ENCODE measurements at places on chromosomes 13 and 19.

DNA sequence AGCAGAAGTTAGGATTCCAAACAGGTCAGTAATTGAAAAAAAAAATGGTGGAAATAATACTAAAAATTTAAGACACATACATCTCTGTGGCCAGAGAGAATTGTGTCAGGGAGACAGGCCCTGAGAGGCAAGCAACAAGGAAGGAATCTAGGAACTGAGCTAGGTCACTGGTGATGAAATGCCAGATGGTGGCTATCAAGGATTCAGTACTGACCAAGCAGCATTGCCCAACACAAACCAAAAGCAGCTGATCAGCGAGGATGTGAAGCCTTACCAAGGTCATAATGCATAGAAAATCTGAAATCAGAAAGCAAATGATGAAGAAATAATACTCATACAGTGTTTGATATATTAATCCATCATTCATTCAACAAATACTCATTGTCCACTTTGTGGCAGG lies 905.0 kb downstream of the GPC5 start:
- DNase-seq: no peak

GRCh38 chr13:98461486-98462240 lies 115.2 kb downstream of the STK24 start:
- DNase-seq: no peak

GRCh38 chr19:44643605-44644401 lies at the start of gene PVR:
Gene PVR (plus strand): TSS chr19:44643910. CDS start chr19:44644097, 187 bp downstream.
- peak; percentile 37 for DNase-seq

GRCh38 chr13:28532388-28533124 lies 37.6 kb upstream of the FLT1 start:
- DNase-seq: peak; percentile 66

DNA sequence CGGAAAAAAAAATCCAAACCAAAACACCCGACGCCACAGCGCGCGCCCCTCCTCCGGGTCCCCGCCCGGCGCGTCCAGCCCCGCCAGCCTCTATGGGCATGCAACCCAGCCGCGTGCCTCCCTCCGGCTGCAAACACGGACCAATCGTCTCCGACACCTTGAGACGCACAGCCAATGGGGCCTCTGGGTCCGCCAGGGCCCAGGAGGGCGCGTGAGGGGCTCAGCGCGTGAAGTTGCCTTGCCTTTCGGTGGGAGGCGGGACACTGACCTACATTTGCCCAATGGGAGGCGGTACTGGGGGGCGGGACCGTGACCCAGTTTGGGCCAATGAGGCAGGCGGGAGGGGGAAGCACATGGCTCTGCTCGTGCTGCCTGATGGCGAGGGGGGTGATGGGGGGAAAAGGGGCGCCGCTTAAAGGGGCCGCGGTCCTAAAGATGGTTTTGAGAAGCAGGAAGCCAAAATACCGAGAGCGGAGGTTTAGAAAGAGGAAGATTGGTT lies 319 bp upstream of the DBP start:
- peak; percentile 99 for DNase-seq

GRCh38 chr13:23570921-23571315 lies 706 bp downstream of the TNFRSF19 start:
- DNase-seq: peak; percentile 66

DNA sequence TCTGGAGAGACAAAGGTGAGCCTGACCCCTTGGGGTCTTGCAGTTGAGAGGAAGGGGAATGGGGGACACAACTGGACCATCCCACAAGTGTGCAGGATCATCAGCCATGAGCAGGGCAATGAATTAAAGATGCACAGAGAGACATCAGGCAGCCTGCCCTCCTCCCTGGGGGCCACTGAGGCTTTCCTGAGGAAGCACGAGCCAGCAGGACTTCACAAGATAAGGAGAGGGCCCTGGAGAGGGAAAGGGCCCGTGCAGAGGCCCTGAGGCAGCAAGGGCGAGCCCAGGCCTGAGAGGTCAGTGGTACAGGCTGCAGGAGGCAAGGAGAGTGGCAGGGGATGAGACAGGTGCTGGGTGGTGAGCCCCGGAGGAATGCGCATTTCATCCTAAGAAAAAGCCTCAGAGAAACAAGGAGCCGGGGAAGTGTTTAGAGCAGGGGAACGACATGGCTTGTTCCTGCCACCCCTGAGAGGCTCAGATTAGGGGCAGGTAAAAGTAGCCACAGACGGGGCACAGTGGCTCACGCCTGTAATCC lies 9.0 kb upstream of the PRKD2 start:
- DNase-seq: no peak

- DNase-seq: no peak
These were observed 36.9 kb downstream of the RASA3 start for GRCh38 chr13:114095486-114095885.

DNA sequence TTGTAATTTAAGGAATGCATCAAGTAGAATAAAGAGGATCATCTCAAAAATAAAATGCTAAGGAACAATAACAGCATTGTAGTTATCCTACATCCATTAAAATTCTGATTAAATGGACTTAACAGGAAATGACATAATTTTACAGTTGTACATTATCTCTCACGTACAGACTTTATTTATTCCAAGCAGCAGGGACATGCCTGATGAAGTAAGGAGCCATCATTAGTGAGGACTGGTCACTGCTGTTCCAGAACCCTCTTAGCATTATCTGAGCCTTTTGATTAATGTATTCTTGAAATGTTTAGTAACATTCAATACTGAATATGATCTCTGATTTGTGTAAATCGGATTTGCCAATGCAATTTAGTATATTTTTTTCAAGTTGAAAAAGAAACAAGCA lies 516.1 kb downstream of the DACH1 start:
- no peak for DNase-seq

DNA sequence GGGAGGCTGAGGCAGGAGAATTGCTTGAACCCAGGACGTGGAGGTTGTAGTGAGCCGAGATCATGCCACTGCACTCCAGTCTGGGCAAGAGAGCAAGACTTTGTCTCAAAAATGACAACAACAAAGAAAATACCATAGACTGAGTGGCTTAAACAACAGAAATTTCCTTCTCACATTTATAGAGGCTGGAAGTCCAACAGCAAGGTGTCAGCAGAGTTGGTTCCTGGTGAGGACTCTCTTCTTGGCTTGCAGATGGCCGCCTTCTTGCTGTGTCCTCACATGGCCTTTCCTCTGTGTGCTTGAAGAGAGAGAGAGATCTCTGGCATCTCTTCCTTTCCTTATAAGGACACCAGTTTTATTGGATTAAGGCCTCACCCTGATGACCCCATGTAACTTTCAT lies 56.1 kb upstream of the ADGRE5 start:
- no peak for DNase-seq

- no peak for DNase-seq
These were observed 1886.1 kb downstream of the PCDH9 start for GRCh38 chr13:65343898-65344663.

GRCh38 chr19:48443256-48443655 lies 2.5 kb upstream of the GRWD1 start:
- DNase-seq: peak; percentile 49

DNA sequence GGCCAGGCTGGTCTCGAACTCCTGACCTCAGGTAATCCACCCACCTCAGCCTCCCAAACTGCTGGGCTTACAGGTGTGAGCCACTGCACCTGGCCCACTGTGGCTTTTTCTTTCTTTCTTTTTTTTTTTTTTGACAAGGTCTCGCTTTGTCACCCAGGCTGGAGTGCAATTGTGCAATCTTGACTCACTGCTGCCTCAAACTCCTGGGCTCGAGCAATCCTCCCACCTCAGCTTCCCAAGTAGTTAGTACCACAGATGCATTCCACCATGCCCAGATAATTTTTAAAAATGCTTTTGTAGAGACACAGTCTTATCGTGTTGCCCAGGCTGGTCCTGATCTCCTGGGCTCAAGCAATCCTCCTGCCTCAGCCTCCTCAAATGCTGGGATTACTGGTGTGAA lies 12.1 kb upstream of the FCGBP start:
- DNase-seq: no peak

GRCh38 chr13:62846302-62846701 lies 1430.7 kb upstream of the PCDH20 start:
- DNase-seq: no peak

DNA sequence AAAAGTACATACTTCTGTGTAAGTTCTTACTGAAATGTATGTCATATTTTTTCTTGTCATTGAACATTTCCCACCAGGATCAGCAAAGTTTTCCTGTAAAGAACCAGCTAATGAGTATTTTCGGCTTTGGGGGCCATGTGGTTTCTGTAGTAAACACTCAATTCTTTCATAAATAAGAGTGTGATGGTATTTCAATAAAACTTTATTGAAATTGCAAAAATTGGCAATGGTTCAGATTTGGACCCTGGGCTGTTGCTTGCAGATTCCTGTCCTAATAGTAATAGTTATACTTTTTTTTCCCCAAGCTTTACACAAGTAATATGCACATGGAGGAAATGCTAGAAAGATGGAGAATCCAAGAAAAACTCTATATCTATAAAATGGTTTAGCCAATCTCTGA lies 83.7 kb downstream of the ZNF536 start:
- DNase-seq: no peak

DNA sequence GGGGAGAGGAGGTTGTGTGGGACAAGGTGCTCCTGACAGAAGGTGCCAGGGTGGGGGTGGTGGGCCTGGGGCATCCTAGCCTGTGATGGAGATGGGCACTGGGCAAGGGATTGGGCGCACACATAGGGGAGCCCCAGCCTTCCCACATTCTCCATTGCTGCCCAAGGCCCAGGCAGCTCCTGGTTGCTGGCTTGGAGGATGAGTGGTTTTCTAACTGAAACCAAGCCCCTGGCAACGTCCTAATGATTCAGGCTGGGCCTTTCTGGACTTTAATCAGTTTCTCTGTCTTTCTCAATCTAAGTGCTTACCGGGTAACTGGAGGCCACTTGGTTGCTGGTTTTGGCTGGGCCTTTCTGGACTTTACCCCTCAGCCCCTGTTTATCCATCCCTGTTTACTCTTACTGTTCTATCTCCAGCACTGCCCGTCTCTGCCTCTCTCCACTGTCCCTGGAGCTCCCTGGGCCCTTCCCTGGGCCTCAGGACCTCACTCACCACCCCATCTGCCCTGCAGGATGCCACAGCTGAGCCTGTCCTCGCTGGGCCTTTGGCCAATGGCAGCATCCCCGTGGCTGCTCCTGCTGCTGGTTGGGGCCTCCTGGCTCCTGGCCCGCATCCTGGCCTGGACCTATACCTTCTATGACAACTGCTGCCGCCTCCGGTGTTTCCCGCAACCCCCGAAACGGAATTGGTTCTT lies 354 bp downstream of the CYP4F3 start:
- no peak for DNase-seq

DNA sequence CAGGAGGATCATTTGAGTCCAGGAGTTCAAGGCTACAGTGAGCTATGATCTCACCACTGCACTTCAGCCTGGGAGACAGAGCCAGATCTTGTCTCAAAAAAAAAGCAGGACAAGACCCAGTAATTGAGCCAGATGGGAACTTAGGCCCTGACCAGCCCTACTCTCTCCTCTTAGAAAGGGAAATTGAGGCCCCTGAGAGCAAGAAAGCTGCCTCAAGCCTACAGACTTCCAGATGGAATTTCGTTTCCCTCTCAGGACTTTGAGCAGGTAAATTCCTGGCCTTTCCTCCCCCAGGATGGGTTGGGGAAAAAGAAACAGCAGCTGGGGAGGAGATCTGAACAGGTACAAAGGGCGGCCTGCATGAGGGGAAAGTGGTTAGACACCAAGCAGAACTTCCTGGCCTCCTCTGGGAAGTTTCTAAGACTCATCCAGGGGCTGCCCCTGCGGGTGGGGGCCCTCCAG lies 3.6 kb upstream of the BCL3 start:
- no peak for DNase-seq

DNA sequence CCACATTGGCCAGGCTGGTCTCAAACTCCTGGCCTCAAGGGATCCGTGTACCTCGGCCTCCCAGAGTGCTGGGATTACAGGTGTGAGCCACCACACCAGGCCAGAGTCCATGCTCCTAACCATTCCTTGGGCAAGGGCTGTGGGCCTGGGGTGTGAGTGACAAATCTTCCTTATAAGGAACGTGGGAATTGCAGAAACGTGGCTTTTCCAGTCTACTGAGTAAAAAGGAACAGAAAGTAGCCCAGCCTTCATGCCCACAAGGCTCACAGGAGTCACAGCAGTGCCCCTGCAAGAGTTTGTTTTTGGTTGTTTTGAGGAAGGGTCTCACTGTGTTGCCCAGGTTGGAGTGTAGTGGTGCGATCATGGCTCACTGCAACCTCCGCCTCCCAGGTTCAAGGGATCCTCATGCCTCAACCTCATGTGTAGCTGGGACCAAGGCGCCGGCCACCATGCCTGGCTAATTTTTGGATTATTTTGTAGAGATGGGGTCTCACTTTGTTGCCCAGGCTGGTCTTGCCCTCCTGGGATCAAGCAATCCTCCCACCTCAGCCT lies 5.1 kb downstream of the MYPOP start:
- no peak for DNase-seq

DNA sequence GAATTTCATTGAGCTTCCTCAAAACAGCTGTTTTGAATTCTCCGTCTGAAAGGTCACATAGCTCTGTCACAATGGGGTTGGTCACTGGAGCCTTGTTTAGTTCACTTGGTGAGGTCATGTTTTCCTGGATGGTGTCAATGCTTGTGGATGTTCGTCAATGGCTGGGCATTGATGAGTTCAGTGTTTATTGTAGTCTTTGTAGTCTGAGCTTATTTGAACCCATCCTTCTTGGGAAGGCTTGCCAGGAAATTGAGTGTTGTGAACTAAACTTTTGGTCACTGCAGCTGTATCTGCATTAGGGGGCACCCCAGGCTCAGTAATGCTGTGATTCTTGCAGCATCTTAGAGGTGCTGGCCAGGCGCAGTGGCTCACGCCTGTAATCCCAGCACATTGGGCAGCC lies 22.0 kb downstream of the BLOC1S3 start:
- DNase-seq: no peak

GRCh38 chr19:48332662-48333466 lies 7.5 kb downstream of the EMP3 start:
- DNase-seq: peak; percentile 100

DNA sequence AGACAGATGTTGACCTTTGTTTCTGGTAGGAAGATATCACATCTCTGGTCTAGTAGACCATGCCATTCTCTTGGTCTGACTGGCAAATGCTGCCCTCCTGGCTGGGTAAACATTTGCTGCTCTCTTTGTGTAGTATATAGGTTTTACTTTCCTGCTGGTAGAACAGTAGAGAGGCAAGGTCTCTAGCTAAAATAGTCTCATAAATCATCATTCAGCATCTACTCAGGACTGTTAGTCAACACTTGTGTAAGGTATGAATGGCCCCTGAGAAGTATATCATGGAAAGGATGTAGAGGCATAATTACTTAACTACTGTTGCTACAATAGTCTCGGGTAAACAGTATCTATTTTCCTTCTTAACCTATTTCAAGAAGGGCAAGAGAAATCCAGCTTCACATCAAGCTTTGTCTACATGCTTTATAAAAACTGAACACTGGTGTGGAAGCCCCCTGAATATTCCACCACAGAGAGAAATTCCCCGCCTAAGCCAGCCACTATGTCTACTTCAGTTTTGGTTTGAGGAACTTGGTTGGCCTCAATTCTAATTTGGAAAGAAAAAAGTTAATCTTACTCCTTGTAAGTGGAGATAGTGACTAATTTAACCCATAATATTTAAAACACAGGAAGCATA lies 18.4 kb upstream of the MYCBP2 start:
- no peak for DNase-seq

DNA sequence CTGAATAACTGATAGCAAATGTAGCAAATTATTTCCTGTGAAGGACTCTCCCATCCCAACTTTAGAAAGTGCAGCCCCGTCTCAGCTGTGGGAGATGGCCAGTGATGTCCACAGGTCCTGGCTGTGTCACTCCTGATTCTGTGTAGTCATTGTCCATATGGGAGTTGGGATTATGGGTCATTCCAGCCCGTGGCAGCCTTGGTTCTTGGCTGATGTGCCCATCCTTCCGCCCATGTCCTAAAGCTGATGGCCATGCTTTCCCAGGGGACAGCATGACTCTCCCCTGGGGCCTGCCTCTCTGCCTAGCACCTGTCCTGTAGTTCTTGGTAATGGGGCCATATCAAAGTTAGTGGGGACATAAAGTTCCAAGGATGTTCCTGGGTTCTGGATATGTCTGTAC lies 43.9 kb upstream of the C1QTNF9 start:
- DNase-seq: no peak

Measured in NCI-H526 (cell line).